ENCODE measurements at places on chromosomes 5 and 9.

DNA sequence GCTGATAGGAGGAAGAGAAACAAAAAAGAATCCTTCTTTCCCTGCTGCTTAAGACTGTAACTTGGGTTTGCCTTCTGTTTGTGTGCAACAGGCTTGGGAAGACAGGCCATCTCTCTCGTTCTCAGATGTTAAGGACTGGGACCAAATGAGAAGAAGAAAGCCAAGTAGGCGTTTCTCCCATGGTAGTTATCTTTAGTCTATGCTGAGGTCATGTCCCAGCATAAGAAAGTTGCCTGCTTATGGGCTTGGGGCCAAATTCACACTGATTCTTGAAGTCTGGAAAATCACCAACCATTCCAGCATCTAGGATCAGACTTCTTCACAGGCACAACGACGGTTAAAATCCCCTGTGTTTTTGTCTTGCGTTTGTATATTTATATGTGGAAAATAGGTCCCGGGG is 44.2 kb upstream of the PALM2AKAP2 start:
- no peak for DNase-seq

DNA sequence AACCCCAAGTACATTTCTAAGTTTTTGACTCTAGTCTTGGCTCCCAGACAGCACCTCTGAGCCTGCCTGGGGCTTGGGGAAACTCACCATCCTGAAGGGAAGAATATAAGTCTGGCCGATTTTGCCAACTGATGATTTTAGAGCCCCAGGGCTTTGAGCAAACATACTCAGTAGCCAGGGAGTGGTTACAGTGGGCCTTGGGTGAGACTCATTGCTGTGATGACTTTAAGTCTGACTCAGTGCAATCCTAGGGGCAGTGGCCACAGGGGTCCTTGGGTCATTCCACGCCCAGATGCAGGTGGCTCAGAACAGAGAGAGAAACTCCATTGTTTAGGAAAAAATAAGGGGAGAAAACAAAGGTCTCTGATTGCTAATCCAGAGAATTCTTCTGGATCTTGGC is 312.0 kb upstream of the EDIL3 start:
- no peak for DNase-seq

GRCh38 chr9:16735001-16735400 is 135.5 kb downstream of the BNC2 start:
- no peak for DNase-seq

DNA sequence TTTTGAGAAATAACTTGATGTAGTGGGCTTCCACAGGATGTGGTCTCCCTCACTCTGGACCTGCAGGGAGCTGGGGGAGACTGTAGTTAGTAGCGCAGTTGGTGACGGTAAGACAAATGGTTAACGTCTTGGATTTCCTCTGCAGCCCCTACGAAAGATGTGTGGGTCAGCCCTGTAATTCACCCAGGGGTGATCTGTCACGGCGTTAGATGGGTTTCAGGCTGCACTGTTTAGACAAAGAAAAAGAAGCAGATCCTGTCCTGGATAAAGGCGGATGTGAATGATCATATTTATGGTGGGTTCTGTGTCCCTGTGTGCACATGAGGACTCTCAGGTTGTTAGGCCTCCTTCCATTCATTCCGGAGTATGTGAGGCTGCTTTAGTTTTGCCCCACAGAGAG is 142.0 kb upstream of the SLC28A3 start:
- no peak for DNase-seq

- no peak for DNase-seq
These were observed 44.7 kb upstream of the AKNA start for GRCh38 chr9:114432323-114433067.

DNA sequence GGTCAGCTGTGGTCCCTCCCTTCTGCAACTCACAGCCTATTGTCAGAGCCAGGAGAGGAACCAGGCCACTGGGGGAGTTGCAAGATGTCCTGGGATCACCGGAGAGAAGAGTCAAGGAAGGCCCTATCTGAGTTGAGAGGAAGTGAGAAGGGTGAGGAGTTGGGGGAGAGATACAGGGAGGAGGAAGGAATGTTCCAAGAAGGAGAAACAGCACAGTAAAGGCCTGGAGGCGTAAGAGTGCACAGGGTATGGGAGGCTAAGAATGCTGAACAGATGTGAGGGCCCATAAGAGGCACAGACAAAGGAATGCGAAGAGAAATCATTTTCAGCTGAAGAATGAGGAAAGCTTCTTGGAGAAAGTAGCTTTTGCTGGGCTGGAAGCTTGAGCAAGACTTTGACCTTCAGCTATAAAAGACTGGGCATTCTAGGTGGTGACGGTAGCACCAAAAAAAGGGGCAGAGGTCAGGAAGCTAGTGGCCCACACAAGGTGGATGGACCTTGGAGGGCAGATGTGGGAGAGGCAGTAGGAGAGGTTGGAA is 21.6 kb upstream of the CSF1R start:
- no peak for DNase-seq

GRCh38 chr5:22835686-22836085 is 17.5 kb downstream of the CDH12 start:
- DNase-seq: no peak

DNA sequence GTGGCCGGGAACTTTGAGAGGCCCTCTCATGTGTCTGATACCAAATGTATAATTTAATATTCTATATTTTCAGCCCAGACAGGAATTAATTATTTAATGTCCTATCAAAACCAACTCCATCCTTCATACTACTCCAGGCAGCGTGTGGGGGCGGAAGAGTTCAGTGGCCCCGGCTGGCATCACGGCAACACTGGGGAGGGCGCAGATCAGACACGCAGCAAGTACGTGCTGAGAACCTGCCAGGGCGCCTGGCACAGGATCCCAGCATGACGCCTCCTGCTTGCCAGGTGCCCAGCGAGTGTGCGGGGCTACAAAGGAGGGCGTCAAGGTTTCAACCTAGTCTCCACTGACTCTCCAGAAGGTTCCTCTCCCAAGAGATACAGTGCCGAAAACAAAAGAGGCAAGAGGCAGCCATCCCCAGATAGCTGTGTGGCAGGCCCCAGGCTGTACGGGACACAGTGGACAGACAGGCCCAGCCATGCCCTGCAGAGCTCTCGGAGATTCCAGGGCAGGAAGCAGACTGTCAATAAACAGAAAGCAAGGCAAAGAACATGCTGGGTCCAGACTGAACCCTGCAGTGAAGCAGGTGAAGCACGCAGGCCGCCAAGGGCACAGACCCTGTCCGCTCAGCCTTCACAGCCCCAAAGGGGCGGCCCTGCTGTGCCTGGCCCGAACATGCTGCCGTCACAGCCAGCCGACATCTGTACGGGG is 110.3 kb downstream of the VAV2 start:
- DNase-seq: no peak

GRCh38 chr5:130171699-130172098 is 267.4 kb downstream of the CHSY3 start:
- DNase-seq: no peak

DNA sequence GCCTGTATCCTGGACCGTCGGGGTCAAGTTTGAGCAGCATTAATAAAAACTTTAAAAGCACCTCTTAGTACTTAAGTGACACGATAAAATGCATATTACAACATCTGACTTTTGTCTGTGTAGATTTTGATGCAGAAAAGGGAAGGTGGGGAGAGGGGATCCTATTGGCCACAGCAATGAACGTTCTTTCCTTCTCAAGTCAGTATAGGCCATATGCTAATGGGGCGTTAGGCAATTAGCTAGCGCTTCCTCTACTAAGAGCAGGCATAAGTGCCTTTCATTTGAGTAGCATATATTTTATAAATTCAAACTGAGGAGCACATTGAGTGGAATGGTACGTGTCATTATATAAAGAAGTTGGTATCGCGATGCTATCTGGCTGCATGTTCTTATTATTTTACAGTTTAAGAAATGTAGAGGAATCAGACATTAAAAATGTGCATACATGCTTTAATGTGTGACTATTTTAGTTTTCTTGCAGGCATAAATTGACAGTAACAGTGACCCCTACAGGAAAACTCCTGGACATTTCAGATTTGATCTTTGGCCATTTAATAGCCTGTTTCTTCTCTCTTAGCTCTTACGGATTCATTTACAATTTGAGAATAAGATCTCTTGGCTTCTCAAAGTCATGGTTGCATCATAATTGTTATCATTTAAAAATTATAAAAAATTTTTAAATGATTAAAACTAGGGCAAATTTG is 1.1 kb upstream of the GNA14 start:
- no peak for DNase-seq

- no peak for DNase-seq
These were observed 58.7 kb downstream of the NSUN2 start for GRCh38 chr5:6574111-6574510.

DNA sequence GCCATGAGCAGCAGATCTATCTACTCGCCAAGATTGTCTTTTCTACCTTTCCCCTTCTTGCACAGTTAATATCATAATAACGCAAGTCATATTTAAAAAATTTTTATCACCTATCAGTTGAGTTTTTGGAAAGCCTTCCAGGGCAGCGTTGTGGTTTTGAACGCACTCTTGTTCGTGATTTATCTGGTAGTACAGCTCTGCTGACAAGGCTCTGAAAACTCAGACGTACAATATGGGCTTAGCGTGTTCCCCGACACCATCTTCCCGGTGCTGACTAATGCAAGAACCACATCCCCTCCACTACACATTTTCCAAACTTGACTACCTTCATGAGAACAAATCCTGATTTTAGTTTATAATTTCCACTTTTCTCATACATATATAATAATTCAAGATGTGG is 1.6 kb upstream of the NFIL3 start:
- DNase-seq: no peak

DNA sequence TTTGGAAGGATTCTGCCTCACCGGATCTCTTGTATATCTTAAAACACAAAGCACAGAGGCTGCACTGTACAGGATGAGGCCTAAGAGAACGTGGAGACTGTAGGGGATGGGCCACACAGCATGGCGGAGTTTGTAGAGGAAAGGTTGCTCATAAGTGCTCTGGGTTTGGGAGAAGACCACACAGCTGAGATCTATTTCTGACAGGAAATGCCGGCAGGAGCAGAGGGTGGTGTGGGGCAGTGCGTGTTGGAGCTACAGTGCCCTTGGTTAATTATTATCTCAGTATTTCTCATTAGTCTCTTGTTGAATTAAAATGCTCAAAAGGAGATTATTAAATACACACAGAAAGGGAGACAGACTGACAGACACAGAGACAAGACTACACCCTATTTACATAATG is 9.6 kb downstream of the PALM2AKAP2 start:
- DNase-seq: no peak

Measured in stimulated activated CD8-positive, alpha-beta memory T cell treated with anti-CD3 and anti-CD28 coated beads, Interleukin-15, amount 100 ng/mL, for 48 hours (primary cell).